HTR-8/SVneo (cell line): ENCODE measurements at places on chromosomes 2 and 18.

GRCh38 chr18:67417864-67418523 is 98.5 kb downstream of the DSEL start:
- DNase-seq: peak; percentile 38

DNA sequence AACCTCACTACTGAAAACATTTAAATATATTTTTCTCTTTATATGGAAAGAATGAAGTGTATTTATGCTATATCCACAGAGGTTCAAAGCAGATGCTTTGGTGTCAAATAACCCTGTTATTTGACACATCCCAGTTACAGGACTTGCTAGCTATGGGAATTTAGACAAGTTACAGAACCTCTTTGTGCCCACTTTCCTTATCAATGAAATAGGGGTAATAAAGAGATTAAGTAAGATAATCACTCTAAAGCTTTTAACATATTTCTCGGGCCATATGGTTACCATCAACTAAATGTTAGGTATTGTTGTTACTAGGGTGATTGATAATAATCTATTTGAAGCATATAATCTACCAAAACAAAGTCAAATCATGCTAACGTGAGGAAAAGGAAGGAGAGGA is 1660.6 kb upstream of the NXPH2 start:
- no peak for DNase-seq

GRCh38 chr2:44778671-44779476 is 162.6 kb upstream of the SIX3 start:
- no peak for DNase-seq

GRCh38 chr18:55079481-55080355 is 120.5 kb upstream of the CCDC68 start:
- DNase-seq: no peak

DNA sequence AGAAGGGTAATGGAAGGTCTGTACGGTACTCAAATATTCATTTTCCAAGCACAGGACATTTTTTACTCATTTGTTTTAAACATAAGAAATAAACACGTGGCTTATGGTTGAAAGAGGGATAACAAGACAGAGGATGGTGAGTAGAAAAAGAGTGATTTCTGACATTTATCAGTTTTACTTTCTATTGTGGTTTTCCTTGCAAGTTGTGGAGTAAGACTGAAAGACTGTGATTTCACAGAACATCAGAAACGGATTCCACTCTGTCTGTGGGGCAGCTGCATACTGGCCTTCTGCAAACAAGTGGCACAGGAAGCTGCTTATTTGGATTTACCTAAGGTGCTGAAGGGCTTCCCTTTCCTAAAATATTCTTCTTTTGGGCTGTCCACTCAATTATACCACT is 122.2 kb upstream of the ITGB6 start:
- DNase-seq: no peak

- DNase-seq: no peak
These were observed 194.1 kb upstream of the CCDC68 start for GRCh38 chr18:55153346-55153745.

GRCh38 chr18:54358495-54359040 is 862 bp downstream of the C18orf54 start:
- DNase-seq: no peak

- no peak for DNase-seq
These were observed 30.4 kb upstream of the KLHL29 start for GRCh38 chr2:23354554-23354953.

- DNase-seq: no peak
These were observed 310.4 kb upstream of the CCDC68 start for GRCh38 chr18:55269622-55270021.

DNA sequence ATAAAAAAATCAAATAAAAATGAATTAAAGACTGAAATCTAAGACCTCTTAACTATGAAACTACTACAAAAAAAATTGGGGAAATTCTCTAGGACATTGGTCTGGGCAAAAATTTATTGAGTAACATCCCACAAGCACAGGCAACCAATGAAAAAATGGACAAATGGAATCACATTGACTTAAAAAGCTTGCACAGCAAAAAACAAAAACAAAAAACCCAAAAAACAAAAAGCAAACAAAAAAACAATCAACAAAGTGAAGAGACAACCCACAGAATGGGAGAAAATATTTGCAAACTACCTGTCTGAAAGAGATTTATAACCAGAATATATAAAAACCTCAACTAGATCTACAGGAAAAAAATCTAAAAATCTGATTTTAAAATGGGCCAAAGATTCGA is 63.4 kb upstream of the CHN1 start:
- DNase-seq: no peak

- DNase-seq: no peak
These were observed 791.4 kb upstream of the FANCL start for GRCh38 chr2:59032499-59032898.

DNA sequence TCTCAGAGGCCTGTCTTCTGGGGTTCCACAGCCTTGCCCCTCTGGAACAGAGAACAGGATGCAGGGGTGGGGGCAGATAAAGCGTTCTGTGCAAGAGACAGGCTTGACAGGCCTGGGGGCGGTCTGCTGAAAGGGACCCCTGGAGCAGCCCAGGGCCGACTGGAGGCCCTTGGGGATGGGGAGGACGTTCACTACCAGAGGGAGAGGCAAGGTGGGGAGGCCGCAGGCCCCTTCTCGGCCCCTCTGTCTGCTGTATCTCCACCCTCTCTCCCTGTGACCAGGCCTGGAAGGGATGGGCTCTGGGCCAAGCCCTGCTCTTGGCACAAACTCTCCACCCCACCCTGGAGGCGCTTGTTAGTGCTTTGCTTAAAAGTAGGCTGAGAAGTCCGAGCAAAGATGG is 27.3 kb upstream of the INHBB start:
- no peak for DNase-seq

GRCh38 chr18:55444536-55444935 is 143.5 kb downstream of the TCF4 start:
- DNase-seq: no peak

DNA sequence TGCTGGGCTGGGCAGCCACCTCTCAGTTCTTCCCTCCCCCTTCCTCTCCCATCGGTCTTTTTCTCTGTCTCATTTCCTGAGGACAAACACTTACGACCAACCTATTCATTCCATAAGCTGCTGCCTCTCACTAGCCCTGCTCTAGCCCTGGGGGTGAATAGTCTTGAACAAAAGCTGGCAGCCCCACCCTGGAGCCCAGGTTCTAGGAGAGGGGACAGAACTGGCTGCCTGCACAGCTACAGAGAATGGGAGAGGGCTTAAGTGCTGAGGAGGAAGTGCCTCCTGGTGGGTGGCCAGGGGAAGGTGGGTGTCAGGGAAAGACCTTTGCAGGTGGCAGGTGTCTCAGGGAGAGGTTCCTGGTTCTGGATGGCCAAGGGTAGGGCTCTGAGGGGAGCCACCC is 22.8 kb downstream of the ANO7 start:
- no peak for DNase-seq

GRCh38 chr2:26636935-26637334 is 4.2 kb downstream of the CIB4 start:
- no peak for DNase-seq

DNA sequence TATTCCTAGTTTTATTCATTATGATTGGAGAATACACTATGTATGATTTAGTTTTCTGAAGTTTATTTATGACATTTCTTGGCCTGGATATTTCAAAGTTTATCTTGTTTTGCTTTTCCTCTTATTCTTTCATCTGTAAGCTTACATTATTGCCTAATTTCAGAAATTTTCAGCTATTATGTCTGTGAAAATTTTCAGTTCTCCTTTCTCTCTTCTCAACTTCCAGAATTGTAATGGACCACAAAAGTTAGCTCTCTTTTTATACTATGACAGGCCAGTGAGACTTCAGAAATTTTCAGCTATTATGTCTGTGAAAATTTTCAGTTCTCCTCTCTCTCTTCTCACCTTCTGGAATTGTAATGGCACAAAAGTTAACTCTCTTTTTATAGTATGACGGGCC is 97.2 kb upstream of the SCN7A start:
- no peak for DNase-seq

DNA sequence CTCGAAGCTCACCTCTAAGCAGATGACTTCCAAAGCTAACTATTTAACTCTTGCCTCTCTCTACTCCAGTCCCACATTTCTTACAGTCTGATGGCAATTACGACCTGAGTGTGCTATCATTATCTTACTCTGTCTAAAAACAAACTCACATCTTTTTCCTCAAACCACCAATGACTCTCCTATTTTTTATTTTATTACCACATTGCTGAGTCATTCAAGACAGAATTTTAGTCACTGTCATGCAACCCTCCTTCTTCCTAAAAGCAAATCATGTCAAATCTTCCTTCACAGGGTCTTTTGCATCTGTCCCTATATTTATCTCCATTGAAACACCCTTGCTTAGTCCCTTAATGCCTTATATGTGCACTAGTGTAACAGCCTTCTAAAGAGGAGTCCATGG is 34.6 kb upstream of the C2orf15 start:
- no peak for DNase-seq

DNA sequence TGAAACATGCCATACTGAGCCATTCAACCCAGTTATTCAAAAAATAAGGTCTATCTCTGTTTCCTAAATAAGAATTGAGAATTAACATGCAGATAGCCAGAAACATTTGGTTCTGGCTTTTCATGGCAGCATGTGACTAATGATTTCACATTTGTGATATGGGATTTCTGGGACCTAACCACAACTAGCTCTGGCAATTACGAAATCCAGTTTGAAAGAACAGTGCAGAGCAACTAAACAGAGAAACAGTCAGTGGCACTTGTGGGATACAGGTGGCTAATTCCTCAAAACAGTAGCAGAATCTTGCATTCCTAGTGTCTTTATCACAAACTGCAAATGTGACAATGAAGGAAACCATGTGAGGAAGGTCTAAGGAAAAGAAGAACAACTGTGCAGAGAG is 637.8 kb upstream of the CHAC2 start:
- DNase-seq: peak; percentile 30

GRCh38 chr2:97673915-97674283 is 4.4 kb downstream of the C2orf92 start:
- DNase-seq: no peak

GRCh38 chr2:104758199-104758620 is 95.7 kb upstream of the POU3F3 start:
- no peak for DNase-seq

GRCh38 chr2:140998017-140998416 is 1132.8 kb downstream of the LRP1B start:
- no peak for DNase-seq

DNA sequence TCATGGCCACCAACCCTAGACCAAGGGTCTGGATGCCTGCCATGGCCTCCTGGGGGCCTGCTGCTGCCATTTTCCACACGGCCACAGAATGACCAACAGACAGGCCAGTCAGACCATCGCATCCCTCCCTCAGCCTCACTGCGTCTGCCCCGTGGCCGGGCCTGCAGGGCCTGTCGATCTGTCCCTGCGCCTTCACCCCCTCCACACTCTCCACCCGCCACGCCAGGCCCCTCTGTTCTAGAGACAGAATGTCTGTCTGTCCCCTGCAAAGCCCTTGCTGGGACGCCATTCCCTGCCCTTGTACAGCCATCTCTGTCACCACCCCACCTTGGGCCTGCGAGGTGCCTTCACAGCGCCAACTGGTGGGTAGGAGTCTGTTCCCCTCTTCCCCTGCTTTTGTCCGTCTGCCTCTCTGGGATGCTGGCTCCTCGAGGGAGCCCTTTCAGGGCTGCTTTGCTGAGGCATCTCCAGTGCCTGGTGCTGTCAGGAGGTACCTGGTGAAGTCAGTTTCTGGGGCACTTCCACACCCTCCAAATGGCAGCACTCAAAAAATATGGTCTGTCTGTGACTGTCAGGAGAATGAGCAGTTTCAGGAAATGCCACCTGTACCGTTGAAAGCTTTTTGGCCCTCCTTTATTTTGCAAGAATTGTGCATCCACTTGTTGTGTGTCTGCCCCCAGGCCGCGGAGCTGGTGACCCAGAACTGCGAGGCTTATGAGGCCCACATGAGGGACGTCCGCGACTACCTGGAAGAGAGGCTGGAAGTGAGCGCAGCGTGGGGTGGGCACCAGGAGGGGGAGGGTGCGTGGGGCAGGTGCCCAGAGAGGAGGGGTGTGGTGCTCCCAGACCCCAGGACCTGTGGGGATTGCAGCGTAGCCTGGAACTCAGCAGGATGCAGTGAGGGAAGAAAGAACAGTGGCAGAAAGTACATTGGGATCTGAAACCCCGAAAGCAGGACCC is 6.7 kb upstream of the ESPNL start:
- DNase-seq: no peak

DNA sequence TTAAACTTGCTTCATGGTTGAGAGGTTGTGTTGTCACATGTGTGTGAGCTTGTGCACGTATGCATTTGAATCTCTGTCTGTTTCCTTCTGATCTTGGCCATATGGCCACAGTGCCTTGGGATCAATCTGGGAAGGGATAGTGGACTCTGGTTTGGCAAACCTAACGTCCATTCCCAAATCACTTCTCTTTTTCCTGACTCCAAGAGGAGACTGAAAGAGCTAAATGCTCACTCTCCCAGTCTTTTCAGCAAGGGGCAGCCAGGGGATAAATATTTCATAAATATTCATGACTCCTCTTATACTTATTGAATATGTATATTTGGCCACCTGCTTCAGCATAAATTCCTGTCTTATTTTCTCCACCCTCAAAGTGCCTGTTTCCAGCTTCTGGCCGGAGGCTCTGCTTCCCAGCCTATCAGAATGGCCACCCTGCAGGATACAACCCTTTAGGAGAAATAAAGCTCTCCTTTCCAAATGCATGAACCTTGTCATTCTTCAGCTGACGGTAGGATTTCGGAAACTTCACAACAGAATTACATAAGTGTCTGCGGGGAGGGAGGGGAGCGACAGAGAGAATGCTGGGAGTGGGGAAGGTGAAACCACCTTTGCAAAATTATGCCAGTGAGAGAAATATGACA is 112.2 kb upstream of the COPS8 start:
- no peak for DNase-seq

GRCh38 chr2:118992740-118993391 is 50.9 kb downstream of the MARCO start:
- no peak for DNase-seq

DNA sequence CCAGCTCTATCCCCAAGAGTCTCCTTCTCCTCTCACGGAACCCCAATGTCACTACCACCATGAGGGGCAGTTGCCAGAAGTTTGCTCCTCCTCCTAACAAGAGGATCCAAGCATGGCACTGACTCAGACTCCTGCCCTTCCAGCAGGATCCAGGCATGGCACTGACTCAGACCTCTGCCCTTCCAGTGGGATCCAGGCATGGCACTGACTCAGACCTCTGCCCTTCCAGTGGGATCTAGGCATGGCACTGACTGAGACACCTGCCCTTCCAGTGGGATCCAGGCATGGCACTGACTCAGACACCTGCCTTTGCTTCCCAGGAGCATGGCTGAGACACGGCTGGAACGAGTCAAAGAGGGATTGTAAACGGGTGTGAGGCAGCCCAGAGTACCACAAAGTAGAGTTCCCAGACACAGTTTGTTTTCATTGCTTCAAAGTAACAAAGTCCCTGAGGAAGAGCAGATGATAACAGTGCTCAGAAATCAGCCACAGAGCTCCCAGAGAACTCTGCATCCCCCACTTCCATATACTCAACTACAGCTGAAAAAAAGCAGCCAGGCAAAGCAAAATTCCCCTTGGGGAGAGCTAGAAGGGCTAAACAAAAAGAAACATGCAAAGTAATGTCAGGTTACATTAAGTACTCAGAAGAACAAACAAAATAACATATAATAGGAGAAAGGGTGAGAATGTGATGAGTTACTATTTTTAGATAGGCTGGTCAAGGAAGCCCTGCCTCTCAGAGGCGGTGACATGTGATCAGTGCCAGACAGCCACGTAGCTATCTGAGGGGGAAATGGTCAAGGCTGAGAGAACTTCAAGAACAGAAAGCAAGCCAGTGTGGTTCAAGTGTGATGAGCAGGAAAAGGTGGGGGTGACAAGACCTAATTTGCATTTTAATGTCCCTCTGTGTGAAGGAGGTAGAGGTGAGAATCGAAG is 3.0 kb downstream of the BUB1 start:
- DNase-seq: no peak

GRCh38 chr2:36389577-36389976 is 34.0 kb downstream of the CRIM1 start:
- no peak for DNase-seq
